ENCODE measurements at places on chromosomes 3 and 15.

GRCh38 chr3:45120359-45121158 lies 25.6 kb downstream of the CDCP1 start:
- DNase-seq, result no peak

DNA sequence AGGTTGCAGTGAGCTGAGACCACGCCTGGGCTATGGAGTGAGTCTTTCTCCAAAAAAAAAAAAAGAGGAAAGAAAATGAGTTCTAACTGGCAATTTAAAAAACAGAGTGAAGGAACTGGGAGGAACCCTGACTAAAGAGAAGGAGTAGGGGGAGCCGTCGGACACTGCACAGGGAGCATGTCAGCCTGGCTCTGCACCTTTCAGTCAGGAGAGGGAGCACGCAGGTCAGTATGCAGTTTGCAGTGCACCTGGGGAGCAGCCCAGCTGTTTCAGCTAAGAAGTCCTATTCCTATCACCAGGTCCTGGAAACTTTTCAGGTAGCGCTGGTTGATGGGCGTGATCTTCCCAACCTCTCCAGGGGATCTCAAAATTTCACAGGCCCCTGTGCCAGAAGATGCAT lies 14.9 kb upstream of the ZXDC start:
- no peak for DNase-seq

DNA sequence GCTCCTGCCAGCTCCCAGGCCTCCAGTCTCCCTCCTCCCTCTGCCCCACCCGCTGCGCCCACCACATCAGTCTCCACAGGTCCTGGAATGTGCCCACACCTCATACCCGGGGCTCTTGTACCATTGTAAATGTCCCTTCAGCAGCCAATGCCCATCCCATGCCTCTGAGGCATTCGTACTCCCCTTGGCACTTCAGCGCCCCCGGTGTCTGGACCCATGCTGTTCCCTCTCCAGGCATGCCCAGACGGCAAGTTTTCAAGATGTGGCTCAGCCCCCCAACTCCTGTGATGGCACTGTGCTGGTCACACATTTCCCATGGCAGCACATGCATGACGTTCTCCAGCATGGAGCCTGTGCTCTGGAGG lies 13.3 kb downstream of the PLXND1 start:
- DNase-seq, result peak; percentile 43

GRCh38 chr3:158058495-158059130 lies 47.6 kb downstream of the SHOX2 start:
- no peak for DNase-seq

DNA sequence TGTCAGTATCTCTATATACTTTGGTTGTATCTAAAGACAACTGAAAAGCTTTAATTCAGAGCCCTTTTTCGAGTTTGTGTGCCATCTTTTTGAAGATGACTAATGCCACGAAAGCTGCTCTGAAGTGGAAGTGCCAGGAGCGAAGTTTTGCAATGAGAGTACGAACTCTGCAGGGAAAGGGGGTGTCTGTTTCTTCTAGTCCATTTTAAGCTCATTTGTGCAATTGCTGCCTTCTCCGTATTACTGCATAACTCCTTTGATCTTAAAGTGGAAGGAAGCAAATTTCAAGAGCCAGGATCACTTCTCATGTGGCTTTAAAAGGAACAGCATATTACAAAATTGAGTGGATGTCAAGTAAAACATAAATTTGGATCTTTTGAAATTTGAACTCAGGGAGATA lies 245.3 kb downstream of the FEZF2 start:
- no peak for DNase-seq

All from hematopoietic multipotent progenitor cell treated with erythropoietin and hydrocortisone succinate and interleukin-3 and kit ligand, for 8 days (in vitro differentiated cells).